Activated T-cell treated with anti-CD3 and anti-CD28 coated beads for 1 hour (primary cell): ENCODE measurements at places on chromosomes 1 and 21.

DNA sequence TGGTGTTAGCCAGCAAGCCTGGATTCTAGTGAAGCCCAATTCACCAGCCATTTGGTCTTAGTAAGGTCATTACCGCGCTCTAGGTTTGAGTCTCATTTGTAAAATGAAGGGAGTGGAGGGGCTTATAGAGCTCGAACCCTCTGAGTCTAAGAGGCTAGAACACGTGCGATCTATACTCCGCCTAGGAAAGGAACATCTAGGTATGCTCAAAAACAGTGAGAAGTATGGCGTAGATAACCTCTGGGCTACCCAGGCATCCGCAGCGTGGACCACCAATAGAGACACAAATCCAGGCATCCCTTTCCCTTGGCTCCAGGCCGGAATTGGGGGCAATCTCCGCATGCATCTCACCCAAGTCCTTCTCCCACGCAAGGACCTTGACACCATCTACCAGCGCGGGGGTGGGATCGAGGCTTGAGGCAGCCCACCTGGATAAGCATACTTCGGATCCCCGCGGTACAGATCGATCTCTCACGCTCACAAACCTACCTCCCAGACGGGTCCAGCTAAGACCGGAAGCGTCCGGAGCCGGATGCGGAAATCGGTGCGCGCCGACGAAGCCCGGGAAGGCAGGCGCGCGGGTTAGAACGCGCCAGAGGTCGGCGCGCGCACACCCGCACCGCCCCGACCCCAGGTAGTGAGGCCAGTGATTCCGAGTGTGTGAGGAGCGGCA, at the start of gene METTL25B:
METTL25B (plus strand) TSS at position 544 of the 673 bp plus-strand sequence. CDS start 636 bp downstream, outside the sequence.
- peak; percentile 55 for DNase-seq

GRCh38 chr1:159939678-159940002, 5.8 kb downstream of the IGSF9 start:
- DNase-seq, result no peak

GRCh38 chr1:21779613-21780521, 3.1 kb downstream of the USP48 start:
- DNase-seq, result no peak

GRCh38 chr1:43554444-43554992, 23.8 kb downstream of the PTPRF start:
- no peak for DNase-seq

GRCh38 chr1:3909615-3910014, 9.5 kb upstream of the C1orf174 start:
- DNase-seq, result no peak

DNA sequence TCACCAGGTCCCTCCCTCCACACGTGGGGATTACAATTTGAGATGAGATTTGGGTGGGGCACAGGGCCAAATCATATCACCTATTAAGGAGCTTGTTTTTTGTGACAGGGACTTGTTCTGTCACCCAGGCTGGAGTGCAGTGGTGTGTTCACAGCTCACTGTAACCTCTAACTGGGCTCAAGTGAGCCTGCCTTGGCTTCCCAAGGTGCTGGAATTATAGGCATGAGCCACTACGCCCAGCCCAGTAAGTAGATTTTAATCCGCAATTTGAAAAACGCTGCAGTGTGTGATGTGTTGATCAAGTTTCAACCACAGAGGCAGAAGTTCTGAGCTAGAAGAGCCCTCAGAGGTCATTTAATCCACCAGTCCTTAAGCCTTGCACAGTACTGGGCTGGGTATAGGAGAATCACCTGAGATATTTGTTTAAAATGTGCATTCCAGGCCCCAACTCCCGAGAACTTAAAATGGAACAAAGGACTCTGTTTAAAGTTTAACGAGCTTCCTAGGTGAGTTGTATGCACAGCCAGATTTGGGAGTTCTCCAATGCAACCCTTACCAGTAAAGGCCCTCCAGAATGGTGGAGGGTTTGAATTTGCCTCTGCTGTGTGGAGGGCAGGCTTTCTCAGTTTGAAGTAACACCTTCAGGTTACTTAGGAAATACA, 13.4 kb downstream of the RPL11 start:
- DNase-seq, result no peak

GRCh38 chr21:34992736-34993398, 56.2 kb downstream of the RUNX1 start:
- no peak for DNase-seq

- no peak for DNase-seq
Observed at GRCh38 chr1:228443395-228443794, 26.7 kb upstream of the TRIM17 start.

DNA sequence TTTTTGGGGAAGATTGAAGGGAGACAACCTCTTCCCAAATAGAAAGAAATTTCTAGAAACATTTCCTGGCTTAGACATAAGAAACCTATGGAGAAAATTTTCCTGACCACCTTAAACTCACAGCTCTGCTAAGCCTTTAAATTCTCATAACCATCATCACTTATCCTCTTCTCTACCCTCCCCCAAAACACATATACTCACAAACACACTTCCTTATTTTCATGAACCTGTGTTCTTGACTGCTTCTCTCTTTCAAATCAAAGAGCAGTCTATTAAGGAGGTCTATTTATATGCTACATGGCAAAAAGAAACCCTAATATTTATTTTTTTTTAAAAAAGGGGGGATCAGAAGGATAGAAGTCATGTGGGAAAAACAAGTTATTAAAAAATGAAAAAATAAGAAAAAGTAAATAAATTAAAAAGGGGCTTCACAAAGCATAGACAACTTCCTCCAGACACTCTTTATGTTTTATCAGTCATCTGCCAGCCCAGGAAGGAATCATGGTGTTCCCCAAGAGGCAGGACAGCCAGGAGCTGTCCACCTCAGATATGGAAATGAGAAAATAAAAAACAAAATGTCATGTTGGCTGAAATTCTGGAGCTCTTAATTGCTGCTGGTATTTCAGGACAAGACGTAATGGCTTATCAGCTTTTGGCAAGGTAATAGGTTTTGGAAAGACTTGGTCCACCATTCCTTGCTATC, 12.8 kb upstream of the RGS2 start:
- no peak for DNase-seq

DNA sequence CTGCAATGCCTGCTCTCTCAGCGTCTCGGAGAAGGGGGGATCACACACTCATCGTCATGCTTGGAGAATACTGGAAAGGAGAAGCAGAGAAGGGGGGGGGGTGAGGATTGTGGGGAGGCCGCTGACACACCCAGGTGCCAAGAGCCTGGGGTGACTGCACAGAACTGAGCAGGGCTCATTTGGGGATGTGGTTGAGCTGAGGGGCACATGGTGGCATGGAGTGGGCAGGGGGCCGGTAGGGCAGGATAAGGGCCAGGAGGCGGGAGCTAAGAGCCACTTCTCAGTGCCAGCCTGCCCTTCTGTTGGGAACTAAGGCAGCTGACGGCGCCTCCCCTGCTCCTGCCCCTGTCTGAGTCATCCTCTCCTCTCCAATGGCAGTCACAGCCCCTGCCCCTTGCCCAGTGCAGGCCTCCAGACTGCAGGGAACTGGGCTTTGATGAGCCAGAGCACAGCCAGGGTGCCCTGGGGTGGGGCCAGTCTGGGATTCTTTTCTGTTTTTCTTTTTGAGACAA, 27.2 kb downstream of the MRPL37 start:
- DNase-seq, result no peak

- no peak for DNase-seq
Observed at GRCh38 chr1:234573711-234574299, 36.2 kb downstream of the IRF2BP2 start.

GRCh38 chr1:207898260-207898659, 12.7 kb downstream of the CD34 start:
- no peak for DNase-seq

GRCh38 chr1:241630899-241631298, 9.3 kb downstream of the CHML start:
- no peak for DNase-seq

- no peak for DNase-seq
Observed at GRCh38 chr21:28705616-28706015, 287.1 kb downstream of the LTN1 start.

- no peak for DNase-seq
Observed at GRCh38 chr1:104765085-104765484, 1015.4 kb downstream of the AMY1C start.

GRCh38 chr1:224116131-224116530, 2.2 kb downstream of the FBXO28 start:
- no peak for DNase-seq

DNA sequence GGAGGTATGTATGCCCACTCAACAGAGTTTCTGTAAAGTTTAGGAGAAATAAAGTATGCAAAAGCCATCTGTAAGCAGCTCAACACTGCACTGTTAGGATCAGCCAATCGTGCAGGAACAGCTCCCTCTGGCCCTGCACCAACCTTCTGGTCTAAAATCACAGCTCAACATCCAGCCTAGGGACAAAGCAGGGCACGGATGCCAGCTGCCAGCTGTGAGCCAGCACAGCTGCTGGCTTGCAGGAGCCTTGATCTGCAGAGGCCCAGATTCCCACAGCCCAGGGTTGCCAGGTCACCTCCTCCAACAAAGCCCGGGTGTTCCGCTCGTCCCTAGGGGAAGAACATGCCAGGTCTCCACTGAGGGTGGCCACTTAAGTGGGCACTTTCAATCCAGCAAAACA, 8.6 kb downstream of the ACOT7 start:
- DNase-seq, result no peak

- no peak for DNase-seq
Observed at GRCh38 chr1:166032572-166033371, 134.0 kb downstream of the FAM78B start.

GRCh38 chr1:233269656-233270055, 25.9 kb downstream of the PCNX2 start:
- no peak for DNase-seq

- DNase-seq, result no peak
Observed at GRCh38 chr1:55725378-55725777, 510.2 kb upstream of the USP24 start.

GRCh38 chr1:55212349-55213150, 2.6 kb downstream of the USP24 start:
- no peak for DNase-seq

DNA sequence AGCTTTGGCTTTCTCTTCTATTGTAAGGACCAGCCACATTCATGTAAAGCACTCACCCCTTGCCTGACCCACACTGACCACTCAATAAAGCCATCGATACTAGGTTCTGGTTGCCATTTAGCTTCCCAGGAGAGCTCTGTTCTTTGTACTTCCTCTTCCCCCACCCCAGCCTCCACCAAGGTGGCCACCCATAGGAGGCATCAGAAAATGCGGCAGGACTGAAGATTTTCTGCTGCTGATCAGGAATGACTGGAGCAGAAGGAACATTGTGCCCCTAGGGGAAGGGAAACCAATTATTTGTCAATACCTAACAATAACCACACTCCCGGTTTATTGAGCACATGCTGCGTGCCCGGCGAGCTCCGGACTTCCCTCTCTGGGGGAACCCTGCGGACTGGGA, 5.2 kb upstream of the SMIM12 start:
- no peak for DNase-seq

DNA sequence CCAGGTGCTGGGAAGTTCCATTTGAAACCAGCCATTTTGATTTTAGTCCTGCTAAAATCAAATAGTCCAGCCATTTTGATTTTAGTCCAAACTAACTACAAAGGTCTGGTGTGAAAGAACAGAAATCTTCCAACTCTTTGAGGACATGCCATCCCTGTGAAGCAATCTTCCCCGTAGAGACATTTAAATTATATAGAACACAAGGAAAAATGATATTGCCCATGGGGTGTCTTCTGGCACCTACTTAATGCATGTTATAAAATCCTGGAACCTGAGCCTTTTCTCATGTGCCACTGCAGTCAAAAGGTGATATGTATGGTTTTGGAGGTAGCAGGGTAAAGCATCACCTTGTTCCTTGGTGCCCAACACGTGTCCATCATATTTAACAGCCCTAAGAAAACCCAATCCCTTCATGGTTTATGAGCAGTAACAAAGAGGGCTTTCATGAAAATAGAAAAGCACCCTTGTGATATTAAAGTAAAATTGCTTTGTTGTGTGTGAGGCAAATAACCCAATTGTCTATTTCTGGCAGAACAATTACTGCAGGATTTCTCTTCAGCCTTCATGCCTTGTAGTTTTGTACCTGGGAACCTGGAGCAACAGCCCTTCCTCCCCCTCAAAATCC, 26.3 kb downstream of the ANGPTL7 start:
- DNase-seq, result no peak

DNA sequence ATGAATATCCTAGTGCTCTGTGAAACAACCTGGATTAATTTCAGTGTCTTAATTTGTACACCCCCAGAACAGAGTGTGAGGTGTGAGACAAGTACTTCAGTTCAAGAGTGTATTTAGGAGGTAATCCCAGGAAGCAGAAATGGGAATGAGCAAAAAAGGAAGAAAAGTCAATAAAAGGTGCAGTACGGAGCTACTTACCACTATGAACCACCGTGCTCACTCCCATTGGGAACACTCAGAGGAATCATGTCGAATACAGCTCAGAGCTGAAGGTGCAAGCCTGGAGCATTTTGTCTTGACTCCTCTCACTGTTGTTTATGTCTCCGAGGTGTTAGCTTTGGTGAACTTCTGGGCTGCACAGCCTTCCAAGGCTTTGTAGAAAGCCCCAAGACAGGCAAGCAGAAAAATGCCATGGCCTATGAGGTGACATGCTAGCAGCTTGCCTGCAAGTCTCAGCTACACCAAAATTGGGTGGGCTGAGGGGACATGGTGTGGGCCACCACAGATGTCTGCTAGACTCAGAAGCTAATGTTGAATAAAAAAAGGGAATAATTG, 7.4 kb upstream of the SVBP start:
- no peak for DNase-seq

DNA sequence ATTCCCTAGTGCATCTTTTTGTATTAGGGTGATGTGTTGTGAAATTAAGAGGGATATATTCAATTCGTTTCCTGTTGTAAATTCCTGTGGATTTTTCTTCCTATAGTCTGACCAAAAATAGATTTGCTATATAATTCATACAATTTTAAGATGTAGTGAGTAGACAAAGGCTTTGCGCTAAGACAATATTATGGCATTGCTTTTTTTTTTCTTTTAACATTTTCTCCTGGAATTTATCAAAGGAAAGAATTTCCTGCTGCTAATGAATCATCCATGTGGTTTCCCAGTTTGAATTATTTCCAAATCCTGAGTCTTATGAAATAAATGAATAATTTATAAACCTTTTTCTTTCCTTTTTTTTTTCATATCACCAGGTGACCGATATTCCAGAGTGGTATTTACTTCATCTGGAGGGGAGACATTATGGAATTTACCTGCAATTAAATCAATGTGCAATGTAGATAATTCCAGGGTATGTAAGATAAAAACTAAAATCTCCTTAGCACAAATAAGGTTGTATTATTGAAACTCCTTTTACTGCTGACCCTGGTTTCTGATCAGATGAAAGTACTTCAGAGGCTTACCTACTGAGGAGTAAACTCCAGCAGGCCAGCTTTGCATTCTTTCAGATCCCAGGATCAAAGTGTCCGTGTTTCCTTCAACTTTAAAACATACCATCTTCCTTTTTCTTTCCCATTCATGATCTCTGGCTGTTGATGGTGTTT, 148.4 kb downstream of the TLR5 start:
- no peak for DNase-seq
